ENCODE measurements at places on chromosomes 1 and 21. TPM values are rescaled to one million over a fixed set of nuclear protein-coding genes. Genes with fewer than 3 reads are reported as not detected.
A peak's percentile ranks its signal among the peaks of the same experiment; 100 is the strongest.

Gene CFHR1
- total RNA-seq: 0.23 TPM

Gene LCE1C
- total RNA-seq: not detected

DNA sequence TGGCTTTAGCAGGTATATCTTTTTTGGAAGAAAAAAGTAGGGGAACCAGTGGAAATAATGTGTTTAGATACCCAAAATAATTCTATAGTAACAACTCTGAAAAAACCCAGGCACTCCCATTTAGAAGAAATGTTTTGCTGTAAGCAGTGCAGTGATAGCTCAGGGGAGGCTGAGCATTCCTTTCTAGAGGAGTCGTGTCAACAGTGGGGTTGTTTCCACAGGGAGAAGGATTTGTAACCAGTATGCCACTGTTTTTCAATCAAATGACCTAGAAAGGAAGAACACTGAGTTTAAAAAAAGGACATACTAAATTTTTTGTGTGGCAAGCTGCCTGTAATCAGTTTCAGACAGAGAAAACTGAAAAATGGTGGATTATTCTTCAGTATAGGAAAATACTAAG, 2.4 kb downstream of the PGD start:
- no peak for DNase-seq

DNA sequence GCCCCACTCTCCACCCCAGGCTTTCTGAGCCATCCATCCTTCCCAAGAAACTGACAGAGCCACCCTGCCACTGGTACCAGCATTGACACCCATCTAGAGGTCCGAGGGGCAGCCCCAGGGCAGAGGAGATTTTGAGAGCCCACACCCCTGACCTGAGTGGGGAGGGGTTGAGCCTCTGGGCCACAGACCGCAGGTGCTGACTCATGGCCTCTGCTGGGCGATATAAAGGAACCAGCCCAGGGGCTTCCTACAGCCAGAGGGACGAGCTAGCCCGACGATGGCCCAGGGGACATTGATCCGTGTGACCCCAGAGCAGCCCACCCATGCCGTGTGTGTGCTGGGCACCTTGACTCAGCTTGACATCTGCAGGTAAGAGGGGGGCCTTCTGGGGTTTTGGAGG, at the start of gene PADI4:
TSS of gene PADI4 (plus strand) at position 252 of the 400 bp plus-strand sequence. CDS start at position 278, 26 bp downstream.
- no peak for DNase-seq

GRCh38 chr1:43348343-43348808, 10.4 kb upstream of the CDC20 start:
- no peak for DNase-seq

- DNase-seq: no peak
Observed at GRCh38 chr1:25068316-25068715, 138.2 kb upstream of the RUNX3 start.

GRCh38 chr1:87120779-87121178, 206.3 kb downstream of the HS2ST1 start:
- DNase-seq: no peak

- DNase-seq: peak; percentile 36
Observed at GRCh38 chr1:224211206-224211962, 28.3 kb downstream of the DEGS1 start.

DNA sequence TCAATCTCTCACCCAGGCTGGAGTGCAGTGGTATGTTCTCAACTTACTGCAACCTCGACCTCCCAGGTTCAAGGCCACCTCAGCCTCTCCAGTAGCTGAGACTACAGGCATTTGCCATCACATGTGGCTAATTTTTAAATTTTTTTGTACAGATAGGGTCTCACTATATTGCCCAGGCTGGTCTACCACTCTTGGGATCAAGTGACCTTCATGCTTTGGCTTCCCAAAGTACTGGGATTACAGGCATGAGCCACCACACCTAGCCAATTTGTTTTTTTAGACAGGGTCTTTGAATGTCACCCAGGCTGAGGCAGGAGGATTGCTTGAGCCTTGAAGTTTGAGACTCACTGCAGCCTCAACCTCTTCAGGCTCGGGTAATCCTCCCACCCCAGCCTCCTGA, 10.2 kb upstream of the USP48 start:
- no peak for DNase-seq

GRCh38 chr1:164466001-164466421, 93.0 kb upstream of the PBX1 start:
- DNase-seq: no peak

Data from Panc1 (cell line).